ENCODE measurements at places on chromosomes 5 and 9.

DNA sequence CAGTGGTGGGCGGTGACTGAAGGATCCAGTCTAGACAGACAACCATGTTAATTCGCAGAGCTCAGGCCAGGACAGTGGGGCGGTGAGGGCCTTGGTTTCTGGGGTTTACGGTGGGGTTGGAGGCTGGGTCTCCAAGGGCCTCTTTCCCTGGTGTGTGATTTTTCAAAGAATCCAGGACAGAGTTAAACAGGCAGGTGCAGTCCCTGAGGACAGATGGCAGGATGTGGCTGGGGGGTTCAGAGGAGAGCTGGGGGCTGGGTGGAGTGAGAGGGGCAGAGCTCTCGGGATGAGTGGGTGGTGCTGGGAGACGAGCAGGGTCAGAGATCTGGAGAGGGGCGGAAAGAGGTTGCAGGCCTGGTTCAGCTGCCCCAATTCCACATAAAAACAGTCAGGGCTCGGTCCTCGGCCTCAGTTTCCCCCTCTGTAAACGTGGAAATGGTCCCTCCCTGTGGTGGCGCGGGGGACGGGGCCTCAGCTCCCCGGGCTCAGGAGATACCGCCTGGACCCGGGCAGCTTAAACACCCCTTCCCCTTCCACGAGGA lies 145.9 kb downstream of the GAPVD1 start:
- no peak for DNase-seq

GRCh38 chr5:124477062-124477461 lies 269.4 kb downstream of the ZNF608 start:
- DNase-seq = no peak

DNA sequence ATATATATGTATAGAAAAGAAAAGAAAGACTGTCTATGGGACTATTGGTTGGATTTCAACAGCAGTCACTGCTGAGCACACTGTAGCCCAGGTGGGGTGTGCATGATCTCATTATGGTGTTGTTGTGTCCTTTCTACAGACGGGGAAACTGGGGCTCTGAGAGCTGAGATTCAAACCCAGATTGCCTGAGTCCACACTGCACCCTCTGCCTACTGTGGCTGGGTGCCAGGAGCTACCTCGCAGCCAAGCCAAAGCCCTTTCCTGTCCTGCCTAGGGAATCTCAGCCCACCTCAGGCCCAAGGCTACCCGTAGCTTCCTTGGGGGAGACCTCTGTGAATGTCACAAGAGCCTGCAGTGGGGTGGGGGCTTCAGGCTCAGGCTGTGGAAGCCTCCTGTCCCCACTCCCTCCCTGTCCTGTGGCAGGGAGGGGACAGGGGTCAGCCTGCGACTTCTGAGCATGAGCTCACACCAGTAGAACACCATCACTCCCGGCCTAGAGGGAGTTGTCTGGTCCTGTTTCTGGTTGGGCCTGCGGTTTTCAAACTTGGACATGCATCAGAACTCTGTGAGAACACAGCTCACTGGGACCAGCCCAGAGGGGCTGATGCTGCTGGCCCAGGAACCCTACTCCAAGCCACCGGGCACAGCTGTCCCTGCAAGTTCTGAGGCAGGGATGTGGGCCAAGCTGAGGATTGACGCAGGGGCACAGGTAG lies 7.9 kb upstream of the NINJ1 start:
- DNase-seq = no peak

- DNase-seq = no peak
Measured at GRCh38 chr5:26948921-26949320, 89.5 kb downstream of the CDH9 start.

DNA sequence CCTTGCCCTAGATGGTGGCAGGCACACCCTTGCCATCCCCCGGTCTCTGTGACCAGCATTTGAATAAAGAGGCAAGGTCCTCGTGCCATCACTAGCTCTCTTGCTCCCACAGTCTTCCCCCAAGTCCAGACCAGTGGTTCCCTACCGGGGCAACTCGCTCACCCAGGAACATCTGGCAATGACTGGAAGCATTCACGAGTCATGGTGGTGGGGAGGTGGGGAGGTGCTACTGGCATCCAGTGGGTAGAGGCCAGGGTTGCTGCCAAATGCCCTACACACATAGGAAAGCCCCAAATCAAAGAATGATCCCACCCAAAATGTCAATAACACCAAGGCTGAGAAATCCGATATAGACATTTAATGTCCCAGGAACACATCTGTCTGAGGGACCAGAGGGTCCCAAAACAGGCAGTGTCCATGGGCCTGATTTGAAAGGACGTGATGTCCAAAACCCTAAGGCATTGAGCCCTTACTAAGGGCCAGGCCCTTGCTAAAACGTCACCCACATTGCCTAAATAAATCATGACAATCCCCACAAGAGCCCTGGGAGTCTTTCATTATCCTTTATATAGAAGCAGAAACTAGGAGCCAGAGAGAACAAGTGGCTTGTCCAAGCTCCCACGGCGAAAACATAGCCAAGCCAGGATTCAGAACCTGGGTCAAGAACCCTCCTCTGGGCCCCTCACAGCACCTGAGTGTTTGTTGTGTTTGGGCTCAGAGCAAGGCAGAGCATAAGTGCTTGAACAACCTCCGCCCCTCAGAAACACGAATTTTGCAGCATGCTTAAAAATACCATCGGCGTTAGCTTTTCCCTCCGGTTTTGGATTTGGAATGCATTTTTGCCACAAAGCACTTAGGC lies 119.3 kb upstream of the WWC1 start:
- no peak for DNase-seq

GRCh38 chr5:60597572-60598320 lies 102.2 kb downstream of the DEPDC1B start:
- no peak for DNase-seq

- no peak for DNase-seq
Measured at GRCh38 chr9:79610791-79611614, 39.2 kb downstream of the TLE4 start.

DNA sequence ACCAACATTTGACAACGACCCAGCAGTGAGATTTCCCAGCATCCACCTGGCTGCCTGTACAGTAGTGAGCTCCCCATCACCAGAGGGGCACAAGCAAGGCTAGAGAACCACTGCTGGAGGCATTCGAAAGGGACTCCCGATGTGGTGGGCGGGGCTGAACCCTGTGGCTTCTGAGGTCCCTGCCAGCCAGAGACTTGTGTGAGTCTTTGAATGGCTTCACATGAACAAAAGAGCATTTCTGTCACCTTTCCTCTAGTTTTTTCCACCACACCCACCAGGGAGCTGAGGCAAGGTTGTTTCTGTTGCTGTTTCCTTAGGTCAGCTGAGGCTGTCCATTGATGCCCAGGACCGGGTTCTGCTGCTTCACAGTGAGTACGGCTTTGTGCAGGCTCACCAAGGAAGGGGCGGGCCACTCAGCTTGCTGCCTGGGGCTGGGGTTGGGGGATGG lies 15.7 kb downstream of the RGS3 start:
- no peak for DNase-seq

DNA sequence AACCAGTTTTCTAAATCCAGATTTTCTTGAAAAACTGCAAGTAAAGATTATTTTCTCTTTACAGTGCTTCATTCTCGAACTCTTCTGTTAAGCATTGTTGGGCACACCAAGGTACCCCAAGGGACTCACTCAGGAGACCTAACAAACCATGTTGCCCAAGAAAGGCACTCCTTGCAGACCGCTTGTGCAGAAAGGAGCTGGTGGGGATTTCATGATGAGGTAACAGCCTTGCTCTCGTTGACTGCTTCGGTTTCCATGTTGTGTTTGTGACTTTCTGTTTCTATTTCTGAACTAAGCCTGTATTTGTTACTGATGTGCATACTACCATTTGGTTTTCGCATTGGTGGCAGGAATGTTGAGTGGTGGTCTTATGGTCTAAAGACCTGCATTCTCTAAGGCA lies 266.6 kb upstream of the DAP start:
- no peak for DNase-seq

- no peak for DNase-seq
Measured at GRCh38 chr5:8012131-8012977, 143.4 kb downstream of the MTRR start.

GRCh38 chr5:85428426-85428934 lies 1043.8 kb upstream of the EDIL3 start:
- no peak for DNase-seq

- no peak for DNase-seq
Measured at GRCh38 chr5:33755231-33755630, 136.6 kb downstream of the ADAMTS12 start.

DNA sequence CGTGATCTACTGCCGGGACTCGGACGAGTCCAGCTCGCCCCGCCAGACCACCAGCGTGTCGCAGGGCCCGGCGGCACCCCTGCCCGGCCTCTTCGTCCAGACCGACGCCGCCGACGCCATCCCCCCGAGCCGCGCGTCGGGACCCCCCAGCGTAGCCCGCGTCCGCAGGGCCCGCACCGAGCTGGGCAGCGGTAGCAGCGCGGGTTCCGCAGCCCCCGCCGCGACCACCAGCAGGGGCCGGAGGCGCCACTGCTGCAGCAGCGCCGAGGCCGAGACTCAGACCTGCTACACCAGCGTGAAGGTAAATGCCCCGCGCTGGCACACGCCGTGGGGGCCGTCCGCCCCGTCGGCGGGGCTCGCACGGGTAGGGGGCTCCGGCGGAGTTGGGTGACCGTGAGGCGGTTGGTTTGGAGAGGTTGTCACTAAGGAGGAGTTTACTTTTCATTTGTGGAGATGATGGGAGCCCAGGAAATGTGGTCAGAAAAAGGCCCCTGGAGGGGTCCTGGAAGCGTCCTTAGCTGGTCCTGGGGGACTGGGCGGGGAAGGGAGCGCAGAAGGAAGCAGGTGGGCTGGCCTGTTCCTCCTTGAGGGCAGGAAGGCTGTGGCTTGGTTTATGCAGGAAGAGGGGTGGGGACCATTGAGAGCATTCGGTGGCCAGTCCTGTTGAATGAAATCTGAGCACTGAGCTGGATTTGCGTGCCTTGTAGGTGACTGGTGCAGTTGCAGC lies 647 bp downstream of the PDE8B start:
- DNase-seq = no peak

DNA sequence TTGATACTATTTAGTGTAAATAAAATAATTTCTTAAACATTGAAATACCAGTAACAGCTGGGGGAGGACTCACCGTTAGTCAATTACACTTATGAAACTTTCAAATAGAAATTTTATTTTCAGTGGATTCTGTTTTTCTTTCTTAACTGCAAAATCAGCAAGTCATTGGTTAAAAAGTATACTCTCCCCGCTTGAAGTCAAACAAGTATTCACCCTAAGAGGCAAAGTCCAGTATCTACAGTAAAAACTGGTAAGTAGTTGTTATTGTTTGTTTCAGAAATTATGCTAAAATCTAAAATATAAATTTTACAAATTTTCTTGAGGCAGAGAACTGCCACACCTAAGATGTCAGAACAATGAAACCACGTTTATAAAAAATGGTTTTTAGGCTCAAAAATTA lies 22.4 kb downstream of the NREP start:
- no peak for DNase-seq

GRCh38 chr9:6106711-6107339 lies 91.4 kb upstream of the RANBP6 start:
- DNase-seq = peak; percentile 24

- no peak for DNase-seq
Measured at GRCh38 chr5:4659851-4660250, 480.3 kb upstream of the ADAMTS16 start.

- DNase-seq = no peak
Measured at GRCh38 chr5:62547945-62548630, 30.5 kb upstream of the LRRC70 start.

DNA sequence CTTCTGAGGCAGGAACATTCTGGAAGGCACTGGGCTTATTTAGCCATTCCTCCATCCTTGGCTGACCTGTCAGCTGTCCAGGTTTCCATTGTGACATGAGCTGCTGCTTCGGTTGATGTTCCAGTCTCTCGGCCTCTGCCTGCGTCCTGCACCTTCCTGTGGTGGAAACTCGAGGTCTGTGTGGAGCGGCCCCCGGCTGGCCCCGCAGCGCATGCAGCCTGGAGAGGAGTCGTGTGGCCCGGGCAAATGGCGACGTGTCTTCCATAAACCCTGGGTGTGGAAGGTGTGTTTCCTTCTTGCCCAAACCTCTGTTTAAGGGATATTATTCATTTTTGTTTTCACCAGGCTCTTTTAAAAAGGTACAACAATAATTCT lies 36.5 kb upstream of the SLC9A3 start:
- no peak for DNase-seq

DNA sequence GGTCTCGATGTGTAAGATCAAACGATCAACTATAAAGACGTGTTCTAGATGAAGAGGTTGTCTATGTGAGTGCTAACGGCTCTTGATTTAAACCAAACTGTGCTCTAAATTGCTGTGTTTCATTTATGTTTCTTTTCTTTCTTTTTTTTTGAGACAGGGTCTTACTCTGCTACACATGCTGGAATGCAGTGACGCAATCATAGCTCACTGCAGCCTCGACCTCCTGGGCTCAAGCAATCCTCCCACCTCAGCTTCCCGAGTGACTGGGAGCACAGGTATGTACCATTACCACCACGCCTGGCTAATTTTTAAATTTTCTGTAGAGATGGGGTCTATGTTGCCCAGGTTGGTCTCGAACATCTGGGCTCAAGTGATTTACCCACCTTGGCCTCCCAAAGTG lies 24.0 kb upstream of the RNF130 start:
- no peak for DNase-seq

DNA sequence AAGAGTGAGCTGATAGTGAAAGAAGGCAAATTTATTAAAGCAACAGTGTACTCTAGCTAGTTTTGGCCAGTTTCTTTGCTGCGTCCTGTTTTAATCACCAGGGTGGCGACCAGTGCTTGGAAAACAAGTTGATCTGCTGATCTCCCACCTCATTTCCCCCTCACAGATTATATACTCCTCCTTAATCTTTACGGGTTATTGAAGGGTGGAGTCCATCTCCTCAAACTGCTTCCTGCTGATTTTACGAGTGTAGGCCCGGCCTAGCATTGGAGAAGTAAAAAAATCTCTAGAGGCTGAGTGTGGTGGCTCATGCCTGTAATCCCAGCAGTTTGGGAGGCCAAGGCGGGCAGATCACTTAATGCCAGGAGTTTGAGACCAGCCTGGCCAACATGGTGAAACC lies 14.0 kb upstream of the CFAP95 start:
- no peak for DNase-seq

DNA sequence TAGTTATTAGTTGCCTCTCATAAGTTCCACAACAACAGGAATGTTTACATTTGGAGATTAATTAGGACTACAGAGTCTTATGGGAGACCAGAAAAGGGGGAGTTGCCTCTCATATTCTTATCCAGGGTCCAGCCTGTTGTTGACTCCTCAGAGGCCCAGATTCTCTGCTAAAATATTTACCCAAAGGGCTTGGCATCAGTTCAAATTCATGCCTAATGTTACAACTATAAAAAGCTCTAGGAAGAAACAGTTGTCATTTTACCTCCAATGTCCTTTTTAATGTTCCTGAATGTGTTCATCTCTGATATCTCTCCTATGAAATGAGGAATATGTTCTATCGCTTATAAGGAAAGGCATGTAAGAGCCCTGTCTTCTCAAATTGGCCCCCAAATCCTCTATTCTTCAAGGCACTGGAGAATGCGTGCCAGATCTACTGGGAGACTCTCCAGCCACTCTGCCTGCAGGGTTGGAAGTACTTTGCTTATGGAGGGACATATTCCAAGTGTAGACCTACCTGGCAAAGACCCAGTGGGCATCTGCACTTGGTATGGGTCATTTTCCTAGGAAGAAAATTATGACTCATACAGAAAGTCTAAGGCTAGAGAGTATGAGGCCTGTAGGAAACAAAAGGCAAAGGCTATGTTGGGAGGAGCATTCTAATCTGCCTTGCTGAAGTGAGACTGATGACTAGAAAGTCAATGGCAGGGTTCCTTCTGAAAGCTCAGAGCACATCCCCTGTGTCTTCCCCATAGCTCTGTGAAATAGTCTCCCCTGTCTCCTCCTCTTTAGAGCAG lies 192.6 kb downstream of the ESM1 start:
- no peak for DNase-seq
